ENCODE measurements at places on chromosomes 16 and 17. TPM values are rescaled to one million over a fixed set of nuclear protein-coding genes. Genes with fewer than 3 reads are reported as not detected.

Gene CAVIN1
- total RNA-seq = 0.18 TPM

Gene PRAC2
- not detected for total RNA-seq

- H3K27ac ChIP-seq = no peak overlapping the region
- no peaks in the 10 kb centered on the region for H3K36me3 ChIP-seq
- no peaks in the 10 kb centered on the region for H3K27me3 ChIP-seq
- DNase-seq = no peak
These were observed 8.5 kb upstream of the MYCBPAP start for GRCh38 chr17:50499721-50500120.

DNA sequence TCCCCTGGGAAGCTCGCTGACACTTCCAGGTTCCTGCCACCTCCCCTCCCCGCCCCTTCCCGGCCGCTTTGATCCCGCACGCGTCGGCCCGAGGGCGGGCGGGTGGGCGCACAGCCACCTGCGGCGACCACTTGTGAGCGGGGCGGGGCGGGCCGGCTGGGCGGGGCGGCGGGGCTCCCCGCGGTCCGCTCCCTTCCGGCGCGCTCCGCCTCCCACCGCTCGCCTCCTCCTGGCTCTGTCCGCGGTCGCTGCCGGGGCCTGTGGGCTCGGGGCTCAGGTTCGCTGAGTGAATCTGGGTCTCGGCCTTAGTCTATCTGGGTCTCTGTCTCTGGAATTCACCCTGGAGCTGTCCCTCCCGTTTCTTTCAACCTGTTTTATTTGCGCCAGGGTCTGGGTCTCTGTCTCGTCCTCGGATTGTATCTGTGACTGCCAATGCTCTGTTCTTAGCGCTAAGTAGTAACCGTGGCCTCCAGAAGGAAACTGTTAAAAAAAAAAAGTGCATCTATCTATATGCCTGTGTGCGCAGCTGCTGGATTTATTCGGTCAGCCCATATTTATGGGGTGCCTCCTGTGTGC, 2.7 kb upstream of the HES7 start:
- H3K4me3 ChIP-seq = peak overlapping the region; percentile 91
- H3K27ac ChIP-seq = no peak overlapping the region
- peak; percentile 55 for DNase-seq
- peaks cover 7% of the 10 kb centered on the region for H3K27me3 ChIP-seq
- H3K36me3 ChIP-seq = no peaks in the 10 kb centered on the region
- H3K4me1 ChIP-seq = peaks cover 40% of the 10 kb centered on the region

GRCh38 chr16:79792664-79793351, 192.3 kb upstream of the MAF start:
- no peak for DNase-seq
- H3K4me3 ChIP-seq = no peak overlapping the region
- H3K4me1 ChIP-seq = no peaks in the 10 kb centered on the region
- H3K36me3 ChIP-seq = no peaks in the 10 kb centered on the region
- no peak overlapping the region for H3K27ac ChIP-seq

GRCh38 chr16:56946767-56947603, 14.8 kb upstream of the CETP start:
- H3K4me1 ChIP-seq = no peaks in the 10 kb centered on the region
- H3K27me3 ChIP-seq = no peaks in the 10 kb centered on the region
- peaks cover 28% of the 10 kb centered on the region for H3K36me3 ChIP-seq
- no peak overlapping the region for H3K4me3 ChIP-seq
- H3K27ac ChIP-seq = no peak overlapping the region
